Activated CD4-positive, alpha-beta T cell treated with anti-CD3 and anti-CD28 coated beads for 24 hours (primary cell): ENCODE measurements at places on chromosomes 2 and 18.

GRCh38 chr2:46303233-46303632, 6.0 kb downstream of the EPAS1 start:
- DNase-seq, result no peak

DNA sequence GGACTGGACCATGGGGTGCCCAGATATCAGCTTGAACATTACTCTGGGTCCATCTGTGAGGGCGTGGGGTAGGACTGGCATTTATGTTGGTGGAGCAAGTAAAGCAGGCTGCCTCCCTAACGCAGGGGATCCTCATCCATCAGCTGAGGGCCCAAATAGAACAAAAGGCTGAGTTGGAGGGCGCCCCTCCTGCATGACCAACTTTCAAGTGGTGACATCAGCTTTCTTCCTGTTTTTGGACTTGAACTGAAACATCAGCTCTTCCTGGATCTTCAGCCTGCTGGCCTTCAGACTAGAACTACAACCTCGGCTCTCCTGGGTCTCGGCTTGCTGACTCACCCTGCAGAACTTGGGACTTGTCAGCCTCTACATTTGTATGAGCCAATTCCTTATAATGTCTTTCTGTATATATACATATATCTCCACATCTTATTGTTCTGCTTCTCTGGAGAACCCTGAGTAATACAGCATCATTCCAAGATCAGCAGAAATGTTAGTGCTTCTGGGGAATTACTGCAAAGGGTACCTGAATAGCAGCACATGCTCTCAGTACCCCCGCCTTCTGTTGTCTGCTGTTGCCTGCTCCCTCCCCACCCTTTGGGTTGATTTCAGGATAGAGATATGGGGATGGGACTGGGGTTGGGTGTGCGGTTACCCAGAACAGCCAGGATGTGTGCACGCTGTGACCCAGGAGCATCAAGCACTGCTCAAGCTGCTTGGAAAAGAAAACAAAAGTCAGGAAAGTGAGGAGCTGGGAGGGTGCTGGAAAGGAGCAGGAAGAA, 20.0 kb downstream of the TMEM127 start:
- DNase-seq, result no peak

- no peak for DNase-seq
These were observed 150.0 kb downstream of the DYSF start for GRCh38 chr2:71603311-71603811.

GRCh38 chr2:120869036-120869729, 133.5 kb downstream of the GLI2 start:
- DNase-seq, result no peak

DNA sequence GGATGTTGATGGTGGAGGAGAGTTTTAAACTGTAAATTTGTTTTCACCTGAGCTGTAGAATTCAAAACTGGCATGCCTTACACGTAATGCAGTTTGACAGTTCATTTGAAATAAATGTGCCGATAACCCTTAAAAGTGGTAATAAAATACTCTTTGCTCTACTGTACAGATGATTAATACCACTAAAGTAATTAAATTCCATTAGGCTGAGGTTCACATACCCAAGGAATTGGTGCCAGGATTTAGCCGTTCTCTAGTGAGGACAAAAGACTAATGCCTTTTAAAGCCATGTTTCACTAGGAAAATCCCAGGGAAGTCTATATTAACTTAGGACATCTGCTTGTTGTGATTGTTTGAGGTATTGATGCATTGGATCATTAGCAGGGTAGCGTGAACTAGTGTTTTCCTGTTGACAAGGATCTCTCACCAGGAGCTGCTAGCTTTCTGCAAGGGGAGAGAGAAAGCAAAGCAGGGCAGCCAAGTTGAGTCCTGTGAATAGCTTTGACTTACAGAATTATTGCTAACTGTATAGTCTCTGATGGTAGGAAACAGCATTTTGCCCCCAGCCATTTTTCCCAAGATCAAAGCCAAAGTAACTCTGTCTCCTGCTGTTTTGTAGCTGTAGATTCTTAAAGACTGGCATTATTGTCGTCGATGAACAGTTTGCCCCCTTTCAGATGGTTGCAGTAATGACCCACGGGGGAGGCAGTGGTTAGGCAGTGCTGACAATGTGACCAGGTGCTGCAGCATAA, 280.9 kb upstream of the FANCL start:
- DNase-seq, result no peak

DNA sequence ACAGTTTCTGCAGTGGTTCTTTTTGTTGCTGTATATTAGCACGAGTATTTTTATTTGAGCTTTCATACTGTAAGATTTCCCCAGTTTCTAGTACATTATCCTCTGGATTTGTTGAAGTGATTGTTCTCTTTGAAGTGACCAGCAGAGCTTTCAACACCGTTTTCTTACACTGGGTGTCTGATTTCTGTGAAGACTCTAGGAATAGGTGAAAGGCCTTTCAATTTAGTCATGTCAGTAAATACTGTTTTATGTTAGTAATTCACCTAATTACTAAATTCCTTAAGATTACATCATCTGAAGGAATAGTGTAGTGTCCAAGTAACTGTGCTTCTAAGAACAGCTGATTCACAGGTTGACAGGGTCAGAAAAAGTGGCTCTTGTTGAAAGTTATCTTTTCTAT, 2.3 kb downstream of the PPM1B start:
- DNase-seq, result no peak

DNA sequence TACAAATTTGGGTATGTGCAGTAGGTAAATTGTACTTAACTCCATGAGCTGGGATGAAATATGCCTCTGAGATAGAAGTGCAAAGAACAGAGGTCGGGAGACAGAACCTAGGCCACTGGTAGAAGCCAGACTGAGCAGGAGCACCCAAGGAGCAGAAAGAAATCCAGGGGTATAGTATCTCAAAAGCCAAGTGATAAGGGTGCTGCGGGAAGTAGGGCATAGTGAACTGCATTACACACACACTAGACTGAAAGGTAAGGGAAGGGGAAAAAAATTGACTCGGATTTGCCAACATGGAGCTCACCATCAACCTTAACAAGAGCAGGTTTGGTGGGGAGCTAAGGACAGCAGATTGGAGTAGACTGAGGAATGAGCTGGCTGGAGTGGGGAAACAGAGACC, 89.3 kb upstream of the TMEM247 start:
- DNase-seq, result no peak

DNA sequence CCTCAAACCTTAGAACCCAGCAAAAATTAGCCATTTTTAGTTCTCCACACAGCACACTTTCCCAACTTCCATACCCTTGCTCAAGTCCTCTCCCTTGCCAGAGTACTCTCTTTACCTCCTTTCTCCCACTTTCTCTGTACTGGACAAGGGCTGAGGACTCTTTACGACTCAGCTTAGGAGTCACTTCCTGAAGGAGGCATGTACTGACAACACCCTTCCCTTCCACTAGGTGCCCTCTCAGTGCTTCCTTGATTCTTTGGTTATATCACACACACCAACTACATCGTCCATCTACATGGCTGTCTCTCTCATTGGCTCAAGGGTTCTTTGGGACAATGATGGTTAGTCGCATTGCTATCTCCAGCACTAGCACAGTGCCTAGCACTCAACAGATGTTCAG, 5.2 kb upstream of the C18orf63 start:
- DNase-seq, result no peak

DNA sequence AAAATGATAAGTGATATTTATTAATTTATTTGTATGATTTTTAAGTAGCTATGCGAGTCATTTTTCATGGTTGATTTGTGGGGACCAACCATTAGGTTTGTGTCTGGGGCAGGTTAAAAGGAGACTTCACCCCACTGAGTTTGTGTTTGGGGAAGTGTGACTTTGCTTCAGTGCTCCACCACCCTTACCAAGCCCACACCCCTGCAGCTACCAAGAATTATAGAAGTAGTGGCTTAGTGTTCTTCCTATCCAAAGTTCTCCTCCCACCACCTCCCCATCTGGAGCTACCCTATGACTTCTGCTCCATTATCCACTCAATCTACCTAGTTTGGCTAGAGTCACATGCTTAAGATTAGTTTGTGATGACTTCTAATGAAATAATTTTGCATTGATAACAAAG, 182.1 kb upstream of the ZEB2 start:
- no peak for DNase-seq

GRCh38 chr2:236657215-236657614, 87.6 kb downstream of the ACKR3 start:
- no peak for DNase-seq

DNA sequence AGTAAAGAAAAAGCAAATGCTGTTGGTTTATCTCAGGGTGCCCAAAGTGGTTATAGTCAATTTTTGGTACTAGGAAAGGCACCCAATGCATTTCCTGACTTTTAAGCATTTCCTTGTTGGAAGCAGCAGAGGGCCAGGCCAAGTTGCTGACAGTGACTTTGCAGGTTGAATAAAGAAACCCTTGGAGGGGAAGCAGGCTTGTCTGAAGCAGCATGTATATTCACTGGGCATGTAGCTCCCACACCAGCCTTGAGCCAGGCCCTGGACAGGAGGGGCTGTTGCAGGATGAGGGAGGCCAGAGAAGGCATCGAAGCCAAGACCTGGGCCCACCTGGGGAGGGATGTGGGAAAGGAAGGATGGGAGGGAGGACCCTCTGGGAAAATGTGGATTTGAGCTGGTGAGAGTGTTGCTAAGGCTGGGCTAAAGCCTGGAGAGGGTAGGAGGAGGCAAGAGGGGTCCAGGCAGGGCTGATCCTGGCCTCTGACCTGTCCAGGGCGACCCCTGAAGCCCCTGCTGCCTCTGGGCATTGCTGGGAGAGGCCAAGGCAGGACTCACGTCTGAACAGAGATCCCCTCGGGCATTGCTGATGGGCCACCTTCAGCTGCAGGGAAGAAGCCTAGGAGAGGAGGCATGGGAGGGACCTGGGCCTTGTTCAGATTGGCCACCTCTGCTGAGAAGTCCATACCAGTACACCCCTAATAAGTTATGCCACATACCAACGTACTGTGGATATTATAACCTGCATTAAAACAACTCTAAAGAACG, 79.6 kb downstream of the STPG4 start:
- no peak for DNase-seq

DNA sequence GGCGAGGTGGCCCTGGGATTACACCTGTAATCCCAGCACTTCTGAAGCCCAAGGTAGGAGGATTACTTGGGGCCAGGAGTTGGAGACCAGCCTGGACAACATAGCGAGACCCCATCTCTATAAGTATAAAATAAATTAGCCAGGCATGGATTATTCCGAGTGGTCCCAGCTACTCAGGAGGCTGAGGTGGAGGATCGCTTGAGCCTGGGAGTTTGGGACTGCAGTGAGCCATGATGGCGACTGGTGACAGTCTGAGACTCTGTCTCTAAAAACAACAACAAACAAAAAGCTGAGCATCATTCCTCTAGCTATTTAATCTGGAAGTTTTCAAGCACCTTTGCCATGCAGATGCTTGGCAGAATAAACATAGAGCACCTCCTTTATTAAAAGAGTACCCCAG, 21.8 kb upstream of the FAHD2A start:
- DNase-seq, result no peak

- no peak for DNase-seq
These were observed 357.6 kb downstream of the RAD51AP2 start for GRCh38 chr2:17160594-17160993.

DNA sequence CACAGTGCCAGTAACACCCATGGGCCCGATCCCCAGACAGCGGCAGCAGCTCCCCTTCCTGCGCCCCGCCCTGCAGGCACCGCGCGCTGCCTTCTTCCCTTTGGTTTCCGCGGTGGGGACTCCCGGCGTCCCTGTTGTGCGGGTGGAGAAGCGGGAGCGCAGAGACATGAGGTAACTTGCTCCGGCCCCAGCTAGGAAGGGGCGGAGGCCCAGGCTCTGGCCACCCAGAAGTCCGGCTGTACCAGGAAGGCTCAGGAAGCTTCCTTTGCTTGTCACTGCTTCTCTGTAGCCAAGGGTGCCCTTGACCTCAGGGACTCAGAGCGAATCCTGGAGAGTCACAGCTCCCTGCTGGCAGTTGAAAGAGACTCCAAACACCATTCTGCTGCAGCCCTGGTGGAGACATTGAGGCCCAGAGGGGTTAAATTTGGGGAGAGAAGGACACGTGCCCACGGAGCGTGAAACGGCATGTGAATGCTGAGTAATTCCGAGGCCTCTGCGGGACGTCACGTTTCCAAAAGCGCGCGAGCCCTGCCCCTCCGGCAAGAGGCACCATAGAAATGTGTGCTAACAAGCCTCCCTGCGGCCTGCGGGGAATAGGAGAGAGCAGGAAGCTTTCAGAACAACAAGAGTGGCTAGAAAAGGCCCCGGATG, 6.7 kb upstream of the ADCY3 start:
- DNase-seq, result no peak

- DNase-seq, result no peak
These were observed 162.1 kb downstream of the UBE2E3 start for GRCh38 chr2:181142514-181142913.

DNA sequence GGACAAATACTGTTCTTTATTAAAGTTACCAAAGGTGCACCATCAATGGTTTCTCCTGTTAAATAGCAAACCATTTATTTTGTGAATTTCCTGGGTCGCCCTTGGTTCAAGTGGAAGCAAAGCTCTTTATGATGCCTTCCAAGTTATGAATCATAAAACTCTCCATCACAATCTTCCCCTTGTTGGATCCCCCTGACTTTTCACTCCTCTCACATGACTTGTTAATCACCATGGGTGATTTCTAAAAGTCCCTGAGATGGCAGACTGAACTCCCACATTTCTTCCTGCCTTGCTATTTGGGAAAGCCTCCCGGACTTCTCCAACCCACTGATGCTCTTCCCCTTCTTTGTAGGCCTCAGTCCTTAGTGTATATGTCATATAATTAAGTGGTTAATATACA, 176.0 kb downstream of the THADA start:
- DNase-seq, result no peak

GRCh38 chr2:64831134-64831976, 157.8 kb upstream of the SLC1A4 start:
- peak; percentile 82 for DNase-seq

DNA sequence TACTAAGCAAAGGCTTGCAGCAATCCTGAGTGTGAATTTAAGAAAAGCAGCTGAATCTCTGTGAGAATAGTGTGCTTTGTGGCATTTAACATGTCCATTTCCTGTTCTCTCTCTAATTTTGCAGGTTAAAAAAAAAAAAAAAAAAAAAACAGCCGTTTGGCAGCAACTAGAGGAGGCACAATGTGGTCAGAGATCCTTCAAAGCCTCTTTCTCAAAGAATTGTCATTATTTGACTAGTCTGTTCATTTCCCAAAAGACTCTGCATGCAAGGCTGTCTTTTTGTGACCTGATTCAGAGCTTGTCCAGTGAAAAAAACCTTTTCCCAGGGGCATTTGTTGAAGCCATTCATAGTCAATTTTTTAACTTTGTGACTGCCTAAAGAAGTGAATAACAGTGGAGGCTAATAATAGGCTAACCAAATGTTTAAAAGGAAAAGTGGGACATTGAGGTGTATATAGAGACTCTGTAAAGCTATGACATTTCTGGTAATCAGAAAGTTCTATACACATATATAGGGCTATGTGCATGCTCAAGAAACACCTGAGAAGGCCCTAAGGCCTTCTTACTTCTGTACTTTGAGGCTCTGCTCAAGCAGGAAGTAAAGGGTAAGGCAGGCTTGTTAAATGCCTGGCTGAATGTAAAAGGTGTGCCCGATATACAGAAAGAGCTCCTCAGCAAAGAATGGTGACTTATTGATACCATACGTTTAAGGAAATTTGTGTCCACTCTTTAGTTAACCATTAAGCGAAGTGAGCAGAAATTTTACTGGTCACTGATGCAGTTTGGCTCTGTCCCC, 289.6 kb upstream of the RAB6C start:
- DNase-seq, result no peak
